ENCODE measurements at places on chromosomes 6 and 20.

- no peak for DNase-seq
Measured at GRCh38 chr6:106540907-106541306, 88.4 kb downstream of the RTN4IP1 start.

DNA sequence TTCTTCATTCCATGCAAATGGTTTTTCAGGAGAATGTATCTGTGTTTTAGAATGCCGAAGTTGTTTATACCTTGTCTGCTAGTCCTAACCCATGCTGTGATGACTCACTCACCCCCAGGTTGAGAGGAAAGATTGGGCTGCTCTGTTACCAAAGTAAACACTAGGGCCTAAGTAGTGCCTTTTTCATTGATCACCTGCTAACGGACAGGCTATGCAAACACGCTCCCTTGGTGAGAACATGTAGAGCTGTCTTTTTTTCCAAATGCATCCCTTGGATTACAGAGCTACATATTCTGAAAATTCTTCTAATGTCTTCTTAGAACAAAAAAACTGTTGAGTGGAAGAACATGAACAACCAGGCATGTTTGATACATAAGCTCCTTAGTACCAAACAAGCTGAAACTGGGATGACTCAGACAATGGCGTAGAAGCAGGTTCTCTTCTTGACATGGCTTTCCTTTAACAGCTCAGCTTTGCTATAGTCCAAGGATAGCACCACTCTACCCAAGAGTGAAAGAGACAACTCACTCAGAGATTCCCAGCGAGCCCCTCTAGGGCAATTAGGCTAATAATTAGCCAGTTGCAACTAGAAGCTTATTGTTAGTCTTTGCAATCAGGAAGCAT, 20.5 kb downstream of the PERP start:
- DNase-seq, result no peak

GRCh38 chr6:148689168-148689567, 57.7 kb upstream of the UST start:
- no peak for DNase-seq

GRCh38 chr6:95203153-95203754, 374.1 kb upstream of the MANEA start:
- no peak for DNase-seq

- no peak for DNase-seq
Measured at GRCh38 chr20:47106786-47107185, 212.1 kb downstream of the EYA2 start.

DNA sequence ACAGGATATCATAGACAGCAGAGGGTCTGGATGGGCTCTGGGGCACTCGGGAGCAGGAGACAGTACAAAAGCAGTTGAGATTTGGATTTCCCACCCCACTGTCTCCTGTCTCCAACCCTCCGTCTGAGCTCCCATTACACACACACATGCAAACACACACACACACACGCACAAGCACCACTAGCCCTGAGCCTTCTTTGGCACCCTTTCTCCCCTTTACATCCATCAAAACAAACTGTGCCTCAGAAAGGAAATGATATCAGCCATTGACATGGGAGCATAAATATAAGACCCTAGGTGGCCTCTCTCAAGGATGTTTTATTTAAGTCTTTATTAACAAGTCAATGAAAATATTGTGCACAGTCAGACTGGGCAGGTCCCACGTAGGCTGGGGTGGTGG, 17.5 kb downstream of the TTBK1 start:
- no peak for DNase-seq

All from stimulated activated CD4-positive, alpha-beta T cell treated with anti-CD3 and anti-CD28 coated beads, Interleukin-1b, Interleukin-23, amount 100 ng/mL, for 1 hour (primary cell).